Activated CD4-positive, alpha-beta T cell treated with anti-CD3 and anti-CD28 coated beads for 36 hours (primary cell): ENCODE measurements at places on chromosomes 2 and 18.

GRCh38 chr2:217685255-217685605 is 317.6 kb downstream of the TNS1 start:
- H3K4me3 ChIP-seq, result no peak overlapping the region
- no peaks in the 10 kb centered on the region for H3K4me1 ChIP-seq
- H3K27ac ChIP-seq, result no peak overlapping the region
- peaks cover 2% of the 10 kb centered on the region for H3K27me3 ChIP-seq
- no peaks in the 10 kb centered on the region for H3K36me3 ChIP-seq

GRCh38 chr2:175418224-175418835 is 236.8 kb upstream of the ATP5MC3 start:
- no peaks in the 10 kb centered on the region for H3K4me1 ChIP-seq
- H3K27ac ChIP-seq, result no peak overlapping the region
- no peak overlapping the region for H3K4me3 ChIP-seq
- H3K27me3 ChIP-seq, result peaks cover 7% of the 10 kb centered on the region

GRCh38 chr2:54387059-54387991 is 68.8 kb upstream of the SPTBN1 start:
- H3K27me3 ChIP-seq, result no peaks in the 10 kb centered on the region
- no peaks in the 10 kb centered on the region for H3K36me3 ChIP-seq

- H3K4me1 ChIP-seq, result no peaks in the 10 kb centered on the region
- no peaks in the 10 kb centered on the region for H3K36me3 ChIP-seq
- H3K27me3 ChIP-seq, result no peaks in the 10 kb centered on the region
Observed at GRCh38 chr2:133405252-133405651, 163.0 kb downstream of the NCKAP5 start.

GRCh38 chr18:267380-267687 is 513 bp downstream of the THOC1 start:
- peaks cover 18% of the 10 kb centered on the region for H3K36me3 ChIP-seq
- H3K27ac ChIP-seq, result peak overlapping the region; percentile 100
- DNase-seq, result no peak
- H3K27me3 ChIP-seq, result no peaks in the 10 kb centered on the region
- H3K4me3 ChIP-seq, result peak overlapping the region; percentile 100

- peaks cover 10% of the 10 kb centered on the region for H3K27me3 ChIP-seq
- H3K36me3 ChIP-seq, result no peaks in the 10 kb centered on the region
- no peak overlapping the region for H3K27ac ChIP-seq
- no peak overlapping the region for H3K4me3 ChIP-seq
- no peaks in the 10 kb centered on the region for H3K4me1 ChIP-seq
Observed at GRCh38 chr18:2425426-2426317, 145.6 kb downstream of the METTL4 start.

DNA sequence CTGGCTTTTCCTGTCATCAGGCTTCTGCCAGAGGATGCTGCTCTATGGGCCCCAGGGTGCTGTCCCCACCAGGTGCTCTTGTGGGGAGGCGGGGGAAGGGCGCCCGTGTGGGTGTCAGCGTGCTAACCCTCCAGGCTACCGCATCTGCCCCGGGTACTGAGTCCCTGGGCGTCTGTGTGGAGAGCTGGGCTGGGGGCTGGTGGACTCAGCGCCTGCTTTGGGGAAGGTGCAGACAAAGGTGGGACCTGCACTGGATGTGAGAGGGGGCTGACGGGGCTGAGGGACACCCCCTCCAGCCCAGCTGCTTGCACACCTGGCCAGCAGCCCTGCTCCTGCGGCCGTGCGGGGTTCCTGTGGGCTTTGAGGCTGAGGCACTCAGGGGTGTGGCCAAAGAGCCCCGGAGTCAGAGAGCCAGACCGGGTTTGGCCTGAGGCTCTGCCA is 120.7 kb upstream of the PXDN start:
- no peaks in the 10 kb centered on the region for H3K36me3 ChIP-seq
- H3K4me1 ChIP-seq, result no peaks in the 10 kb centered on the region
- H3K27ac ChIP-seq, result no peak overlapping the region

DNA sequence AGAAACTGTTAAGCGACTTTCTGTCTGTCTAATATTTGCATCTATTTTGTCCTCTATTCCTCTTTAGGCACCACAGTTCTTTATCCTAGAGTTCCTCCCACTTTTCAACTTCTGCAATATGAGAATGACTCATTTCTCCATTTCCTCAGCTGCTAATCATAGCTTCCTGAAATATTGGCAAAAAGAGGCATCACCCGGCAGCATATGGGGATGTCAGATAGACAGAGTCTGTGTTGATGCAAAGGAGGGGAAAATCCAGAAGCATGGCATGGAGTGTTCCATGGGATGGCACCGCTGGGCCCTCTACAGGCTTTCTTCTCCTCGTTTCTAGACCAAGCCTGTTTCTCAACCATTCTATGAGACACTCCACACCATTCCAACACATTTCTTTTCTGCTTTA is 93.4 kb downstream of the DOCK10 start:
- peaks cover 35% of the 10 kb centered on the region for H3K36me3 ChIP-seq
- DNase-seq, result no peak
- H3K4me1 ChIP-seq, result peaks cover 68% of the 10 kb centered on the region
- H3K27me3 ChIP-seq, result no peaks in the 10 kb centered on the region

DNA sequence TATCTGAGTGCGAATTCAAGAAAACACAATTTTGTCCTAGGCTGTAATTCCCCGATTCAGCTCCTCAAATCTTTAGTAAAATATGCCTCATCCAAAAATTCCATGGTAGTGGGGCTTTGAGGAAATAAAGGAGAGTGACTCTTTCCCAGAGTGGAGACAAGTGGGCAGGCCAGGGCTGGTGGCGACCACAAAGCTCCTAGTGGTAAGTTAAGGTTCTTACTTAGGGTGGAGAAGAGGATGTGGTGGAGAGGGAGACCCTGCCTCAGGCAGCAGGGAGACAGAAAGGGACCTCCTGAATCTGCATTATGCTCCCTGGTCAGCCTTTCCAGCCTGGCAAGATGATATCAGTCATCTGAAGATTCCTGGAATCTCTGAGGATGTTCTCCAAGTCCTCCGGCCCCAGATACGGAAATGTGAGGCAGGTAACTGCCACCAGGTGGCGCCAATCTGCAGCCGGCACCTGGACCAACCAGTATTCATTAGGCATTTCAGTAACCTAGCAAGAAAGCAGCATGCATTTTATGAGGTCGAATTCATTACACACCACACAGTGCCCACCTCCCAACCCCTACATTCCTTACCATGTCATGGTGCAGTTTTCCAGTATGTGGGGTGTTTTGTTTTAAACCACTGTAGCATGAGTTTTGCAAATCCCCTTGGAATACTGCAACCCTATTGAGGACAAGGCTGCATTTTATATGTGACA is 106.4 kb downstream of the POLE4 start:
- H3K4me3 ChIP-seq, result no peak overlapping the region
- H3K4me1 ChIP-seq, result peaks cover 3% of the 10 kb centered on the region
- H3K27me3 ChIP-seq, result no peaks in the 10 kb centered on the region
- no peak overlapping the region for H3K27ac ChIP-seq

DNA sequence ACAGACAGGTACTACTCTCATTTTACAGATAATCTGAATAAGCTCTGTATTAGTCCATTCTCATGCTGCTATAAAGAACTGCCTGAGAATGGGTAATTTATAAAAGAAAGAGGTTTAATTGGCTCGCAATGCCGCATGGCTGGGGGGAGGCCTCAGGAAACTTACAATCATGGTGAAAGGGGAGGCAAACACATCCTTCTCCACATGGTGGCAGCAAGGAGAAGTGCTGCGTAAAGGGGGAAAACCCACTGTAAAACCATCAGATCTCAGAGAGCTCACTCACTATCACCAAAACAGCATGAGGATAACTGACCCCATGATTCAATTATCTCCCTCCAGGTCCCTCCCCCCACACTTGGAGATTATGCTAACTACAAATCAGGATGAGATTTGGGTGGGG is 254.4 kb downstream of the KCNE4 start:
- no peaks in the 10 kb centered on the region for H3K4me1 ChIP-seq
- H3K36me3 ChIP-seq, result no peaks in the 10 kb centered on the region
- no peak overlapping the region for H3K27ac ChIP-seq
- no peaks in the 10 kb centered on the region for H3K27me3 ChIP-seq
- peak; percentile 11 for DNase-seq

GRCh38 chr18:72648079-72648478 is 103.9 kb upstream of the CBLN2 start:
- H3K4me1 ChIP-seq, result no peaks in the 10 kb centered on the region
- no peak overlapping the region for H3K4me3 ChIP-seq
- no peaks in the 10 kb centered on the region for H3K36me3 ChIP-seq
- no peak for DNase-seq

- H3K27ac ChIP-seq, result no peak overlapping the region
- H3K4me3 ChIP-seq, result no peak overlapping the region
- DNase-seq, result no peak
- H3K36me3 ChIP-seq, result no peaks in the 10 kb centered on the region
- no peaks in the 10 kb centered on the region for H3K4me1 ChIP-seq
- peaks cover 8% of the 10 kb centered on the region for H3K27me3 ChIP-seq
Observed at GRCh38 chr2:7971841-7972240, 710.0 kb upstream of the ID2 start.

DNA sequence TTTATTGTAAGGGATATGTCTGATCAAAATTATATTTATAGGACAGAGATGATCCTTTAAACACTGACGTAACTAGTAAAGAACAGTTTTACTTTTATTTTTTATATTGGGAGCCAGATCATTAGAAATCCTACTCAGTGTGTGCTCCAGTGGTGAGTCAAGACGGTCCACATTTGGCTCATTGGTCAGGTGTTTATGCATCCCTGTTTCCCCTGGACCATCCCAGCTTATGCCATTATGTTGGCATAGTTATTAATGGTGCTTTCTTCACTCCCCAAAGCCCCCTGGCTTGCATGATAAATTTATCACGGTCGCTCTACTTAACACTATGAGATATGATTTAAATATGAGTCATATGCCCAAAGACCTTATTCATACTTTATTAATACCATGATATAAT is 293.4 kb downstream of the XIRP2 start:
- no peaks in the 10 kb centered on the region for H3K4me1 ChIP-seq
- H3K27ac ChIP-seq, result no peak overlapping the region
- no peaks in the 10 kb centered on the region for H3K27me3 ChIP-seq
- H3K4me3 ChIP-seq, result no peak overlapping the region
- H3K36me3 ChIP-seq, result no peaks in the 10 kb centered on the region

GRCh38 chr18:27787547-27787946 is 389.4 kb downstream of the CDH2 start:
- no peaks in the 10 kb centered on the region for H3K27me3 ChIP-seq
- H3K27ac ChIP-seq, result no peak overlapping the region
- H3K36me3 ChIP-seq, result no peaks in the 10 kb centered on the region
- no peaks in the 10 kb centered on the region for H3K4me1 ChIP-seq
- no peak for DNase-seq

- H3K36me3 ChIP-seq, result no peaks in the 10 kb centered on the region
- no peak overlapping the region for H3K27ac ChIP-seq
- no peak for DNase-seq
- H3K4me3 ChIP-seq, result no peak overlapping the region
- peaks cover 9% of the 10 kb centered on the region for H3K4me1 ChIP-seq
Observed at GRCh38 chr2:227829337-227829736, 15.7 kb downstream of the CCL20 start.

- no peaks in the 10 kb centered on the region for H3K27me3 ChIP-seq
- H3K27ac ChIP-seq, result no peak overlapping the region
- H3K4me1 ChIP-seq, result peaks cover 23% of the 10 kb centered on the region
- DNase-seq, result no peak
- no peaks in the 10 kb centered on the region for H3K36me3 ChIP-seq
Observed at GRCh38 chr2:147500819-147501395, 343.9 kb upstream of the ACVR2A start.

GRCh38 chr2:65979446-65979845 is 455.5 kb upstream of the MEIS1 start:
- H3K27ac ChIP-seq, result no peak overlapping the region
- H3K27me3 ChIP-seq, result no peaks in the 10 kb centered on the region
- H3K4me1 ChIP-seq, result no peaks in the 10 kb centered on the region
- H3K4me3 ChIP-seq, result no peak overlapping the region
- no peaks in the 10 kb centered on the region for H3K36me3 ChIP-seq
- DNase-seq, result no peak

DNA sequence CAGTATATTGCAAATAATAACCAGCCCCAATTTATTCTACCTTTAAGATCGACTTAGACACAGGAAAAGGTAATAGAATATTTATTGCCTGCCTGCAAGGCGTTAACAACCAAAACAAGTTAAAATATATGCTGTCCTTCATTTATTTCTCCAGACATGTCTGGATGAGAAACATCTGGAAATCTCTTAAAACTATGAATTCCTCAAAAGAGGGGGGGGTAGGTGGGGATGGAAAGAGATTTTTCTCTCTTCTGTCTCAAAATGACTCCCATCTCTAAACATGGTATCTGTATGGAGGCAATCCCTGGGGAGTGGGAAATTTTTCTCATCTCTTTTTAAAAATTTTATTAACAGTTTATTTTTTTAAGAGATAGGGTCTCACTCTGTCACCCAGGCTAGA is 113.0 kb downstream of the CDH2 start:
- H3K4me1 ChIP-seq, result no peaks in the 10 kb centered on the region
- no peaks in the 10 kb centered on the region for H3K36me3 ChIP-seq
- H3K27me3 ChIP-seq, result no peaks in the 10 kb centered on the region
- DNase-seq, result no peak
- H3K27ac ChIP-seq, result no peak overlapping the region

GRCh38 chr2:235725841-235726240 is 232.0 kb downstream of the AGAP1 start:
- no peak overlapping the region for H3K27ac ChIP-seq
- DNase-seq, result no peak
- no peak overlapping the region for H3K4me3 ChIP-seq
- no peaks in the 10 kb centered on the region for H3K4me1 ChIP-seq

DNA sequence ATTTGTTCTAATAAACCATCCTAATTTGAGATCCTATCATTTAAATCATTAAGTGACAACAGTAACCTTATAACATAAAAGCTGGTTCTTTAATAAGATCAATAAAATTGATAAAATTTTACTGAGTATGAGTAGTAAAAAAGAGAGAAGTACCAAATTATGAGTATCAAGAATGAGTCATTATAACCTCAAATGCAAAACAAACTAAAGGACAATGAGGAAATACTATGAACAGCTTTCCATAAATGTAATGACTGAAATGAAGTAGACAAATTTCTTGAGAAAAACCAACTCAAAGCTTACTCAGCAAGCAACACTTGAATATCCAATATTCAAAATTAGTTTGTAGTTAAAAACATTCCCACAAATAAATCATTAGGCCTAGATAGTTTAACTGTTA is 433.0 kb downstream of the ZEB2 start:
- peak overlapping the region; percentile 51 for H3K27ac ChIP-seq
- H3K4me3 ChIP-seq, result no peak overlapping the region
- peaks cover 11% of the 10 kb centered on the region for H3K4me1 ChIP-seq
- no peak for DNase-seq
- peaks cover 11% of the 10 kb centered on the region for H3K36me3 ChIP-seq
